ENCODE measurements at places on chromosomes 13 and 19.

GRCh38 chr13:39419876-39420275 lies 183.1 kb downstream of the LHFPL6 start:
- no peak for DNase-seq

GRCh38 chr19:11769995-11770394 lies 3.2 kb downstream of the ZNF441 start:
- DNase-seq: no peak

- no peak for DNase-seq
These were observed 435.3 kb downstream of the KLF12 start for GRCh38 chr13:73698859-73699258.

- DNase-seq: no peak
These were observed at the start of gene SMIM17 for GRCh38 chr19:56642711-56643459. TSS of gene SMIM17 (plus strand) at chr19:56643159. CDS start at chr19:56645668, 2,509 bp downstream.

GRCh38 chr13:30373727-30374126 lies 48.6 kb upstream of the UBE2L5 start:
- DNase-seq: no peak
